ENCODE measurements at places on chromosomes 2 and 18.

DNA sequence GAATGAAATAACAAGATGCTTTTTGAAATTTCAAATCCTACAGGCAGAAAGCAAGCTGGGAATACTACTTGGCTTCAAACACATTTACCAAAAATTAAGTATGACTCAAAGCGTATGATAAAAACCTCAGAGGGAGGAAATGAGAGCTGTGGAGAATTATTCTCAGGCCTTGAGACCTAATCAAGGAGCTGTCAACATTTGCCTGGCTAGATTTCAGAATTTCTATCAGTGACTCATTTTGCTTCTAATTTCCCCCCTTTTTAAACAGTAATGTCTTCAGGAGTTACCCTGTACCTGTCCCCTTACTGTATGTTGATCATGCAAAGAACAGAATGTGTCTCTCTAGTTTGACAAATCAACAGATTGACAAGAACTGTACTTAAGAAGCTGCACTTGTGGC is 1324.5 kb upstream of the DDX18 start:
- DNase-seq, result no peak

- no peak for DNase-seq
These were observed 565.9 kb downstream of the RIT2 start for GRCh38 chr18:42549596-42549995.

DNA sequence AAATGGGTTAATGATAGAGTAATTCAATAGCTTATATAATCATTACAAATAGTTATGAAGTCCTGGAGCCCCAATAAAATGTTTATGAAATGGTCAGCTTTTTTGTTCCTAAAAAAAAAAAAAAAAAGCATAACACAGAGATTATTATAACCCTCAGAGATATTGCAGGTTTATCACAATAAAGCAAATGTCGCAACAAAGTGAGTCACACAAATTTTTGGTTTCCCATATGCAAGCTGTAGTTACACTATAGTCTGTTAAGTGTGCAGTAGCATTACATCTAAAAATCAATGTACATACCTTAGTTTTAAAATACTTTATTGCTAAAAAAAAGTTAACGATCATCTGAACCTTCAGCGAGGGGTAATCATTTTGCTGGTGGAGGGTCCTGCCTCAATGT is 20.0 kb downstream of the WDFY1 start:
- no peak for DNase-seq

DNA sequence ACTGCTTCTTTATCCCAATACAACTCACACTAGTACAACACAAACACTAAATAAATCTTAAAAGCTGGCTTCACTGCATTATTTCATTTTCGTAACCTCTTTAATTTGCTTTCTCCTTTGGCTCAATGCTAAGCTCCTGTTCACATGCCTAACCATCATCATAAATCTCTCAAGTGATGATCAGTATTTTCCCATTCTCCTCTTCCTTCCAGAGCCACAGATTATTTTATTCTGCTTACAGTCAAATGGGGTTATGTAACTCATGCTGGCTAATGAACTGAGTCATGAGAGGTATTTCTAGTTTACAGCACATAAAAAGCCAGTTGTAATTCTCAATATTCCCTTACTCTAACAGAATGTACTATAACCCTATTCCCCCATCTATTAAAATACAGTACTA is 350.4 kb upstream of the ZC3H15 start:
- no peak for DNase-seq

GRCh38 chr2:200311139-200311538 is 4.6 kb downstream of the SPATS2L start:
- DNase-seq, result no peak

GRCh38 chr2:69434753-69435152 is 2.5 kb downstream of the NFU1 start:
- no peak for DNase-seq

DNA sequence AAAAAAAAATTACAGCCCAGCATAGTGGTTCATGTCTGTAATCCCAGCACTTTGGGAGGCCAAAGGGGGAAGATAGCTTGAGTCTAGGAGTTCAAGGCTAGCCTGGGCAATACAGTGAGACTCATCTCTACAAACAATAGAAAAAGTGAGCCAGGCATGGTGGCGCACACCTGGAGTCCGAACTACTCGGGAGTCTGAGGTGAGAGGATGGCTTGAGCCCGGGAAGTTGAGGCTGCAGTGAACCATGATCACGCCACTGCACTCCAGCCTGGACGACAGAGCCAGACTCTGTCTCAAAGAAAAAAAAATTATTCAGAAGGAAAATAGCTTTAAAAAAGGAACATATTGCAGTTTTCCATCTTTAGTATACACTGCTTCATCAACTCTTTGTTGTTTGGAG is 47.8 kb downstream of the CYP27C1 start:
- no peak for DNase-seq

DNA sequence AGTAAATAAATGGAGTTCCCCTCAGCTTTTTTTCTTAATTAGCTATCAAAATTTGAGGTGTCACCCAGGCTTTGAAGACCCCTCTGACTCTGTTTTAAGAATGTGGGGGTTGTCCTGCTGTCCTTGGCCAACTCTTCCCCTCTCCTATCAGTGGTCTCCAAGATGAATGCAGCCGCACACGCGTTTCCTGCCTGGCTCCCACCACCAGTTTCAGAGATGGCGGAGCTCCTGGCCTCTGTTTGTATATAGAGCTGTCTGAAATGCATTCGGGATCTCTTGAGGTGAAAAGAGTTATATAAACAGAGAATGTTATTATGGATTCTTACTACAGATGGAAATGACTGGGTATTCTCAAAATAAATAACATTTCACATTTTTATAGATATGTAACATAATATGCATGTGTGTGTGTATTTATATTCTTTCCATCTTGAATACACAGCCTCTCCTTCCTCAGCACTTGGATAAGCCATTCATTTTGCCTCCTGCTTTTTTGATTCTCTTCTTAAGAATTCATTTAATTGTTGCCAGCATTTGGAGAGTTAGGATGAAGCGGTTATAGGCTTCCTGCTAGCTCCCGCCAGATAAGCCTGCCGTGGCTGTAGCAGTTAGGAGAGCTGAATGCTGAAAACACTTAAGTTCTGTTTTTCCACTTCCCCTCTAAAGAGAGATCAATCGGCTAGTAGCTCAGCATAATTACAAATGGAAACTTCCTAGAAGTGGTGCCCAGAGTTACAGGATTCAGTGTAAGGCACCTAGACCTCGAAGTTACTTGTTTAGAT is 659.3 kb upstream of the FANCL start:
- no peak for DNase-seq

DNA sequence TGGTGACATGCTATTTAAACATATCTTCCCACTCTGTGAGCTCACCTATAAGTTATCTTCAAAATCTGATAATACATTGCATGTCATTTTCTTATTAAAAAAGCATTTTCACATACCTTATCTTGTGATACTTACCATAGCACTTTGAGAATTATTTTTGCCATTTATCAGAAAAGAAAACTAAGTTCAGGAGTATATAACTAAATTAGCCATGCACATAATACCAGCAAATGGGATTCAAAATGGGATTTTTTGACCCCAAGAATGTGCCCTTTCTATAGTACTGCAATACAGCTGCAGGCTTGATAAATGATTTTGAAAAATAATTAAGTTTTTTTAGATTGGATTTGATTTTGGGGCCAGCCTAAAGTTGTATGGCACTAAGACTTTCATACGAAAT is 41.2 kb downstream of the SLC8A1 start:
- DNase-seq, result no peak

GRCh38 chr2:239047420-239047819 is 199.5 kb downstream of the TWIST2 start:
- DNase-seq, result no peak

DNA sequence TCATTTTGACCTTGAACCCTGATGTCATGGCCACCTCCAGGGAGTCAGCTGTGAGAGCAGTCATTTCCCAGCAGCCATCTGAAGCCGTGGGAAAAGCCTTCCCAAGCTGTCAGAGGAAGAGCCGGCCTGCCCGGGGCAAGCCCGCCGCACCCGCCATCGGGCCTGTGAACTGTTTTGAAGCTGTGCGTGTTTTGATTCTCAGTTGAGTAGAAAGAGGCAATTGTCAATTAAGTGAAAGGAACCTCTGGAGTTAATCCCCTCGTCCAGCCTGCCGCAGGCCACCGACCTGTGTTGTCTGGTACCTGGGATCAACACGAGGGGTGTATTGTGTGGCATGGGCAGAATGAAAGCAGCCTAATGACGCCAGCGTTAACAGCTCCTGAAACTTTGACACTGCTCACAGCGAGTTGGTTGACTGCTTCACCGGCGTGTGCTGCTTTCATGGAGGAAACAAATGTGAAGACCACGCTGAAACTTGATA is 318.4 kb downstream of the AGAP1 start:
- DNase-seq, result no peak

- DNase-seq, result no peak
These were observed 44.0 kb downstream of the MYL12B start for GRCh38 chr18:3305933-3306332.

- no peak for DNase-seq
These were observed 896.2 kb downstream of the CCDC85A start for GRCh38 chr2:57080035-57080434.

DNA sequence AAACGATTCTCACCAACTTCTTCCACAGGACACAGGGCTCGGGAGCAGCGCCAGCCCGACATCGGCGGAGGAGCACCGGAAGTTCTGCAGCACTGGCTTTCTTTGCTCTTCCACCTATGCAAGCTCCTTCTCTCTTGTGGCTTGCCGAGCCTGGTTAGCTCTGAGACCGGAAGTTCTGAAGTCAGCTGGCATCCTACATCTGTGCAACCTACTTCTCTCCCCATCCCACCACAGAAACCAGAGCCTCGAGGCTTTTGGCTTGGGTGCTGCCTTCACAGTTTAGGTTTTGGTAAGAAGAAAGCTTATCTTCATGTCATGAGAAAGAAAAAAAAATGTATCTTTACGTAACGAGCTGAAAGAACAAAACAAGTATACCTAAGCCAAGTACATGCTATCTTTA is 111.7 kb downstream of the ANKRD44 start:
- no peak for DNase-seq

DNA sequence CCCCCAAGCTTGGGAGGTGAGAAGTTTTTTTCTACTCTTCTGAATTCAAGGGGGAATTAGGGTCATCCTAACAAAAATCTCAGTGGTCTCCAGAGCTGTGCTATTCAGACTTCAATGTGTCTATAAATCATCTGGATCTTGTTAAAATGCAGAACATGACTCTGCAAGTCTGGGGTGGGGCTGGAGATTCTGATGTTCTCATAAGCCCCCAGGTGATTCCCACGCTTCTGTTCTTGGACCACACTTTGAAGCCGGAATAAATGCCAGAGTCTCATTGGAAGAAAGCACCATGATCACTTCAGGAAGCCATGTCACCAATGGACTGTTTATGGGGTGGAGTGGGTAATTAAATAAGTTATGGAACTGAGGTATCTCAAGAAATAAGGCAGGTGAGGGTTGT is 22.2 kb upstream of the SLC16A14 start:
- DNase-seq, result no peak

DNA sequence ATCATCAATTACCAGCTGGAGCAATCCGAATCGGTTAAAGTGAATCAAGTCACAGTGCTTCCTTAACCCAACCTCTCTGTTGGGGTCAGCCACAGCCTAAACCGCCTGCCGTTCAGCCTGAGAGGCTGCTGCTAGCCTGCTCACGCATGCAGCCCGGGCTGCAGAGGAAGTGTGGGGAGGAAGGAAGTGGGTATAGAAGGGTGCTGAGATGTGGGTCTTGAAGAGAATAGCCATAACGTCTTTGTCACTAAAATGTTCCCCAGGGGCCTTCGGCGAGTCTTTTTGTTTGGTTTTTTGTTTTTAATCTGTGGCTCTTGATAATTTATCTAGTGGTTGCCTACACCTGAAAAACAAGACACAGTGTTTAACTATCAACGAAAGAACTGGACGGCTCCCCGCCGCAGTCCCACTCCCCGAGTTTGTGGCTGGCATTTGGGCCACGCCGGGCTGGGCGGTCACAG is 496 bp upstream of the ITGA4 start:
- no peak for DNase-seq

- DNase-seq, result no peak
These were observed 153.3 kb downstream of the LDLRAD4 start for GRCh38 chr18:13371689-13372418.

GRCh38 chr2:181563101-181563692 is 93.7 kb downstream of the CERKL start:
- DNase-seq, result no peak

DNA sequence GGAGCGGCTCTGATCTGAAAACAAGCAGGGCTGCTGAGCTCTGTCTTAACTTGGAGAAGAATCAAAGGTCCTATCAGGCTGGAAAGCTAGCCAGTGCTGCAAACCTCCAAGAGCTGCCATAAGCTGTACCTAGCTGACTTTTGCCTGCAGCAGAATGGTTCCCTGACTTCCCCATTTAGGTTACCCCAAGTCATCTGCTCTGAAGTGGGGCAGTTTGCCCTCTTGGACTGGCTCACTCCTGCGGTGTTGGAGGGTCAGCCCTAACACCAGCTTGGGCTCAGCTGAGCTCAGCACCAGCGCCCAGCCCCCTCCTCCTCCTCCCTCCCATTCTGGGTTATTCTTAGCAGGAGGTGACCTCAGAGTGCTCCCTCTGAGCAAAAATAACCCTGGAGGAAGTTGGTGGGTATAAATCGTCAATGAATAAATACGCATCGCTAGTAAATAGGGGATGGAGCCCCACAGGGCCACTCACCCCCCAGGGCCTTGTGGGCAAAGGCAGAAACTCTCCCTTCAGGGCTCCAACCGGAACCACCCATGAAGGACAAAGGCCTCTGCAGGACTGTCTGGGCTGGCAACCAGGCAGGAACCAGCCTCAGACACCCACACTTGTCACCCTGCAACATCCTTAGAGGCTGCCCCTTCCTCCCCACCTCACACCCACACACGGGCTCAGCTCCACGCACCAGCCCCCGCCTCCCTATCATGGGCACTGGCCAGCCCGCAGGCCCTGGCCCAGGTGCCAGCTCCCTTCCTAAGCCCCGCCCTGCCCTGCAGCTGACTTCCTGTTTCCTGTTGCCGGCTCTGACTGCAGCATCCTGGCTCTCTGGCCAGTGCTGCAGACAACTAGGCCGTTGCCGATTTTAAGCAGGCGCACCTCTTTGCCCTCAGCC is 46.9 kb downstream of the DNMT3A start:
- no peak for DNase-seq

DNA sequence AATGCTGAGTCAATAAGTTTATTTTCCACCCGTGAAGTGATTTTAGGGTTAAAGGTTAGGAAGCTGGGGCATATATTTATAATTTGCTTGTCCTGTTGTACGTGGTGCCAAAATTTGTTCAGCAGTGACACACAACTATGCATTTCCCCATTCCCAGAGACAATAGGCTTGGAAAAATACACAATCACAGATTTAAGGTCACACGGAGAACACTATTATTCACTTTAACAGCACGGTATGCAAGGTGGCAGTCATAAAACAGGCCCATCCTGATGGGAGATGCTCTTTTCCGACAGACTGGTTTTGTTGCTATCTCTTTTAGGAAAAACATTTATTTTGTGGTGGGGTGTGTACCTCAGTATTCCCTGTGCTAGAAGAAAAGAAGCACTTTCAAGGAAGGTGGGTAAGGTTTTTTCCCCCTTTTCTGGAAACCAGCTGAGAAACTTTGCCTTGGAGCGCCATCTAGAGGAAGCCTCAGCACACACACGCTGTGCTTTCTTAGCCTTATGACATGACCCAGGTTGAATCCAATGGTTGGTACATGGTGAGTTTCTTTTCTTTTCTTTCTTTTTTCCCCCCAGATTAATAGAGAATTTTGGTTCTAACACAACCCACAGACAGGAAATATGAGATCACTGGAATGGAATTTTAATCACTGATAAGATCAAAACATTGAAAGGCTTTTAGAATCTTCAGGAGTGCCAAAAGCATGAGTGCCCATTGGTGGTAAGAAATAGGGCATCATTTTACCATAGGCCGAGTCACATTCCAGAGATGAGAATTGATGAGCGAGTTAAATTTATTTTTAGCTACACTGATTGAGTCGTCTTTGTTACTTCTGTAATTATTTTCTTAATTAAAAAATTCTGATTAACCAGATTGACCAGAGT is 332.1 kb downstream of the AGPS start:
- peak; percentile 1 for DNase-seq
